ENCODE measurements at places on chromosomes 3 and 15.

DNA sequence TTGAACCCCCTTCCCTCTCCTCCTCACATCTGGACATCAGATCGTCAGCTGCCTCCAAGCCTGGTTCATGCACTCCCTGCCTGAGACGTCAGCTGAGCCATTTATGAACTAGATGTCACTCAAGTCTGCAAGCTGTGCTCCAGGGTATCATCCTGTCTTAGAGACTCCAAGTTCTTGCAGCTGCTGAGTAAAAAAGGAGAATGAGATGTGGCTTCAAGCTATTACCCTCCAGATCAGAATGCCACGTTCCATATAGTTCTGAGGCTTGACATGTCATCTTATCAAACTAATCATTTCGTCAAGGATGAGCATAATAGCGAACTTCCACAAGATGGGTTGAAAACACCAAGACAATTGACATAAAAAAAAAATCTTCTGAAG is 766.3 kb downstream of the TBL1XR1 start:
- DNase-seq, result no peak

GRCh38 chr15:33157371-33158037 is 37.0 kb downstream of the FMN1 start:
- no peak for DNase-seq

GRCh38 chr3:106206146-106206545 is 337.3 kb upstream of the CBLB start:
- DNase-seq, result no peak

GRCh38 chr3:109278141-109278540 is 38.2 kb downstream of the DPPA2 start:
- DNase-seq, result no peak

DNA sequence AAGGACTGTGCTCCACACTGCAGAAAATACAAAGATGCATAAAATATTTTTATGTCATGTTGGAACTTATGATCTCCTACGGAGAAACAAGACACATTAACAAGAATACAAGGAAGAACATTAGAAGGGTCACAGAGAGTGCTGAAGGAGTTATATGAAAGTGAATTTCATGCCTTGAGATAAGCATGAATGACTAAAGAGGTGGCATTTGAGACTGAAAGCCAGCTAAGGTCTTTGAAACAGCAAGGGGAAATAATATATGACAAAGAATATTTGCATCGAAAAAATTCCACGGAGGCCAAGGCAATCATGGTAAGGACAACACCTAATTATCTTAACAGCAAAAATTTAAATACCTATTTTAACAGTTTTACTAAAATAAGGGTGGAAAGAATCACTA is 12.5 kb downstream of the GSK3B start:
- DNase-seq, result no peak

DNA sequence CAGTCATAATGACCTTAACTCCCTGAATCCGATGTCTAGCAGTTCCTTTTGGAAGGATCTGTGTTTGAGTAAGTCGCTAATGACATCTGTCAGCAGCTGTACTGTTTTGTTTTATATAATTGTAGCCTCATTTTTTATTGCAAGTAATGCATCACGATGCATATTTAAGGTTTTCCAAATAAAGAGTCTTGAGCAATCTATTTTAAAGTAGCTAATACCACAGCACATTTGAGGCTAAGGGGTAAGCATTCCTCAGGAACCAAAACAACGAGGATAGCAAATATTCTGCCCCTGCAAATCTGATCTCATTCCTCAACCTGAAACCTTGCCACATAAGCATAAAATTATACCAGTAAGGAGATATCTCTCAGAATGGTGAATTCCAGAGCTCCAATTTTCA is 98.7 kb downstream of the TBC1D5 start:
- no peak for DNase-seq

GRCh38 chr3:104005815-104006214 is 1360.9 kb upstream of the ALCAM start:
- DNase-seq, result no peak

DNA sequence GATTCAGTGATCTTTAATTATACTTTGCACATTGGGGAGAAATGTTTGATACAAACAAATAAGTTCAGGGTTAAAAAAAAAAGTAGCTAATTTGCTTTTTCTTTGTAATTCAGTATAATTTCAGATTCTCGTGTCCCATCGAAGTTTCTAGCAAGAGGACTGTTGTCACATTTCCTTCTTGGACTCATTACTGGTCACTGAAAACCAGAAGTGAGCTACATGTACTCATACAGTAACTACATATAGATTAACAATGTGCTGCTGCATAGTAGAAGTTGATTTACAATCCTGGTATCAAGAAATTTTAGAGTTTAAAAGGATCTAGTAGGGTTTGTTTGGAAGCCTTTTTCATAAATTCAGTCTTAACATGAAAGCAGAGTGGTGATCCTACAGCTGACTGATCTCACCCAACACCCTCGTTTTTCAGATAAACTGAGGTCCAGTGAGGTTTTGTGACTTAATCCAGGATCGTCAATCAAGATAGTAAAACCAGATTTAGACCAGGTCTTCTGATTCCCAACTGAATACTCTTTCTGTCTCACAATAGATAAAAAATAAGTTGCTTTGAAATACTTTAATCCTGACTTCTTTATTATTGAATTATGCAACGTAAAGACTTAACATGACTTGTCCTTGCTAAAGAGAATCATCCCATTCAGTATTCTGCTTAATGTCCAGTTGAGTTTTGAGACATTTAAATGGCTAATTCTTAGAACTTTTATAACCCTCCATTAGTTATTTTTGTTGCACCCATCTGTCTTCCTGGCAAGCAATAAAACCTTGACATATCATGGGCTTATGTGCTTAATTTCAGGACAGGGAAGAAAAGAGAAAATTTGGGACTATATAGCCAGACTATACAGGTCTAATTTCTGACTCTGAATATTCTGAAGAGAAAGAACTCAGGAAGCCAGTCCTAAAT is 2.8 kb downstream of the SEC62 start:
- DNase-seq, result no peak

DNA sequence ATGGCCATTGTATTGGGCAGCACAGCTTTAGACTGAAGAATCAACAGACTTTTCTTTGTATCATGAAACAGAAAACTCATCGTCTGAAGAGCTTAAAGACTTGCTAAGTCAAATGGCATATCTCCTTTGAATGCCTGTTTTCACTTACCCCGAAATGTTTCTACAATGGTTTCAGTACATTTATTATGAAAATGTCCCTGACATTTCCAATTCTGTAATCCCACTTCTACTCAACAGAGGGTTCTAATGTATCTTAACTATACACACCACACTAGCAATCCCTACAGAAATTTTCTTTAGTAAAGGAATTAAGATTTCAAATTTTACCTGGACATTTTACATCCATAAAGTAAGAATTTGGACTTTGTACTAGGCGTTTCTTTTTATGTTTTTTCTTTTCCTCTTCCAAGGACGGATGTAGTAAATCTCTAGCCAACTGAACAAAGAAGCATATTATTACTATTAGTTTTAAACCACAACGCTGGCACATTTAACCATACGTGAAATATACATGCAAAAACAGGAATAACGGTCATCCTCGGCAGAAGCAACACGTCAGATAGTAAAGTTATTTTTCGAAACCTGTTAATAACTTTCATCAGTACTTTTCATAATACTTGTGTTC is 1.1 kb downstream of the RPS27L start:
- DNase-seq, result no peak

DNA sequence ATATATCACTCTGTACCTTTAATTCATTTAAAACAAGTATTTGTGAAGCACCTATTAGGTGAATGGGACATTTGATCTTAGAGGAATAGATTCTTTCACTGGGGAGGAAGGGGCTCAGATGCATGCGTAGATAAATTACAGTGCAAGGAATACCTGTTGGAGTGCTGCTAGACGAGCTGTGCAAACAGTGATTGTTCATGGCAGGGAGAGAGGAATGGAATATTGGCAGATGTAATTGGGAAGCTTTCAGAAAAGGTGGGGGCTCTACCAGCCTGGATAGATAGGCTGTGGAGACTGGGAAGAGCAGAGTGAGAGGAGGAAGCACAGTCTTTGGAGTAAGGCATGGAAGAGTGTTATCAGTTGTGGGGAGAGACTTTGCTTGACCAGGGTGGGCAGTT is 116.8 kb downstream of the AKAP13 start:
- DNase-seq, result no peak

DNA sequence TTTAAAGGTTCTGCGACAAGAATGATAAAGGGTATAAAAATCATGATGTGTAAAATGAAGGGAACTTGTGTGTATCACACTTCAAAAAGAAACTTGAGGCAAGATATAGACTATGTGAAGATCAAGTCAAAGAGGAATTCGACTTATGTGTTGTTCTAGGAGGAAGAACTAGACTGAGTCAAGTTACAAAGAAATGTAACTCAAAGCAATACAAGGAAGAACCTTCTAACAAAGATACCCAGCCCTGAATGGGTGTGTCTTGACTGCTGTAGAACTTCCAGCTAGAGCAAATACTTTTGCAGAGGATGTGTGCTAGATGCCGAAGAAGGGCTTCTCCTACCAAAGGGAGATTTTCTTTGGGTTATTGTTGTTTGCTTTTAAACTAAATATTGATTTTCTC is 2.4 kb downstream of the SLC49A4 start:
- no peak for DNase-seq

- peak; percentile 57 for DNase-seq
These were observed at the start of gene P4HTM for GRCh38 chr3:48989796-48990635. P4HTM (plus strand) TSS chr3:48990241; CDS start chr3:48990257, 16 bp downstream.

DNA sequence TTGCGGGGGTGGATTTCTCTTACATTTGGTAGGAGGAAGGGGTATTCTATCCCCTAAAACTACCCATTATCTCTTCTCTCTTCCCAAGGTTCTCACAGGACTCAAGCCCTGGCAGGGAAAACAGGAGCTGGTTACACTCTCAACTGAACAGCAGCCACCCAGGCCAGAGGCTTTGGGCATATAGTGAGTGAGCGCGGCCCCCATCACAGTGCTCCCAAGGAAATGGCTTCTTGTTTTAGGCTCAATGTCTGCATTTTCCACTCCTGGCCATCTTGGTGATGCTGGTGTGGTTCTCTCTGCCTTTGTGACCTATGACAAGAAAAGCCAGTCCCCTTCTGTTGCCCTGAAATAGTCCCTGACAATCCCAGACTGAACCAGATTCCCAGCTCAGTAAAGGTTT is 50.1 kb downstream of the WDR76 start:
- DNase-seq, result no peak

DNA sequence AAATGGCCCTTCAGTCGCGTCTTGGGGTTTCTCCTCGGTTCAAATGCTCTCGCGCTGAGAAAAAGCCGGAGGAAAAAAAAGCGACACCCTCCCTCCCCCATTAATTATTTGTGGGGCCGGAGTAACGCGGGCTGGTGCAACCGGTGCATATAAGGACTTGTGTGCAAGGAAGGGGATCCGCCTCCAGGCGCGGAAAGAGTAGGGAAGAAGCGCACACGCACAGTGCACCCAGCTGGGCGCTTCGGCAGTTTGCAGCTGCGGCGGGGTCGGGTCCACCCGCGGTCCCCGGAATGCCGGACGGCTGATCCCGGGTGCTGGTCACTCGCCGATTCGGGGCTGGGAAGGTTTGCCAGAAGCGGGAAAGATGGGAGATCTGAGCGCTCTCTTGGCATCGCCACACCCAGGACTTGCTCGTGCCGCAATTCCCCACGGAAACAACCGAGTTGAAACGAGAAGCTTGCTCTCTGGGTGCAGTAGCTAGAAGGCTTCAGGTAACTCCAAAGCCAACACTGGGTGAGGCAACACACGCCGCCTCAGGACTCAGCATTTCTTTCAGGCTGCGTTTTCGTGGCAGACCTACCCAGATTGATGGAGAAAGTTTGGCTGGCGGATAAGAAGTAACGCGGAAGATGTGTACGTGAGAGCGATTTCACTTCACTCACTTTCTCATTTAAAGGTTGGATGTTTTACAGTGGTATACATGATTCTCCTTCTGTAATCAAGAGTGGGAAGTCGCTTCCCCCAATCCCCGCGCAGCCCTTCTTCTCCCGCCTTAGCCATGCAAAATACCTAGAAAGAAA is 720 bp upstream of the TNIK start:
- DNase-seq, result peak; percentile 13

- no peak for DNase-seq
These were observed 161.2 kb downstream of the ALCAM start for GRCh38 chr3:105527949-105528348.

DNA sequence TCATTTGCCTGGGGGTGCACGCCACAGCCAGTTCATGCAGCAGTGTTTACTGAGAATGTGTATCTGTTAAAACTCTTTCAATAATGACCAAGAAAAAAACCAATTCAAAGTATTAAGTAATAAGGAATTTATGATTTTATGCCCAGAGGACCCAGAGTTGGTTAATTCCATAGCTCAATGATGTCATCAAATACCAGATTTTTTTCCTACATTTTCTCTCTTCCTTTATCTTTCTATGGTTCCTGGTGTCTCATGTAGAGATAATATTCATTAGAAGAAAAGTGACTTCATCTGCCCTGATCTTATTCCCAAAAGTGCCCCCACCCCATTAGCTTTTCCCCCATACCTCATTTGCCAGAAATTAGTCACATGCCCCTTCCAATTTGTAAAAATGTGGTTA is 44.6 kb upstream of the LMCD1 start:
- no peak for DNase-seq

- no peak for DNase-seq
These were observed 602 bp upstream of the ATP2B2 start for GRCh38 chr3:10505791-10506585.

- DNase-seq, result no peak
These were observed 8.2 kb downstream of the RBPMS2 start for GRCh38 chr15:64767203-64767602.

DNA sequence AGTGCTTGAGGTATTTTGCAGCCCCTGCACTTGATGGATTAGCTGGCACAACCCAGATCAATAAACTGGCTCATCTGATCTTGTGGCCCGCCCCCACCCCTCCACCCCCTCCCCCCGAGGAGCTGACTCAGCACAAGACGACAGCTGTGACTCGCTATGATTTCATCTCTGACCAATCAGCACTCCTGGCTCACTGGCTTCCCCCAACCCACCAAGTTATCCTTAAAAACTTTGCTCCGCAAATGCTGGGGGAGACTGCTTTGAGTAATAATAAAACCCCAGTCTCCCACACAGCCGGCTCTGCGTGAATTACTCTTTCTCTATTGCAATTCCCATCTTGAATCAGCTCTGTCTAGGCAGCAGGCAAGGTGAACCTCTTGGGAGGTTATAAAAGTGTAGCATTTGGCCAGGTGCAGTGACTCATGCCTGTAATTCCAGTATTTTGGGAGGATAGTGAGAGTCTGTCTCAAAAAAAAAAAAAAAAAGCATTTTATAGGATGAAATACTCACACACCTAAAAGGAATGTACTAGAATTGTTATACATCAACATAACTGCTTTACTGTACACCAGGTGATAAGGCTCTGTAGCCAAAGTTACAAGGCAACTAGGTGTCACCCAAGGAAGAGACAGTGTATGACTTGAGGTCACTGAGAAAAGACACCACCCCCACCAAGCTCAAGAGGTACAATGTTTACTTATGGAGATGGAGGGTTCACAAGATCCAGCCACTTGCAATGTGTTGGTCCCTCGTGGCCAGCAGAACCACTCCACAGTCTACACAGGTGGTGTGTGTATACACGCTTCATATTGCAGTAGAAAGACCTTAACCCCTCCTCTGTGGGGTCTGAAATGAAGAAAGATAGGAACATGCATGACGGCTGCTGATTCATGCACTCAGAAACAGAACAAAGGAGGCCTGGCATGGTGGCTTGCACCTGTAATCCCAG is 8.6 kb downstream of the ZNF445 start:
- DNase-seq, result no peak

- DNase-seq, result no peak
These were observed 824 bp upstream of the CILP start for GRCh38 chr15:65212097-65212496.

- DNase-seq, result no peak
These were observed 71.9 kb downstream of the MRPL46 start for GRCh38 chr15:88395241-88395640.

All from T-helper 1 cell (primary cell).